ENCODE measurements at places on chromosomes 6 and 20.

- DNase-seq, result no peak
Observed at GRCh38 chr20:17873410-17874270, 95.0 kb downstream of the SNX5 start.

- no peak for DNase-seq
Observed at GRCh38 chr6:168289571-168289962, 30.0 kb downstream of the DACT2 start.

DNA sequence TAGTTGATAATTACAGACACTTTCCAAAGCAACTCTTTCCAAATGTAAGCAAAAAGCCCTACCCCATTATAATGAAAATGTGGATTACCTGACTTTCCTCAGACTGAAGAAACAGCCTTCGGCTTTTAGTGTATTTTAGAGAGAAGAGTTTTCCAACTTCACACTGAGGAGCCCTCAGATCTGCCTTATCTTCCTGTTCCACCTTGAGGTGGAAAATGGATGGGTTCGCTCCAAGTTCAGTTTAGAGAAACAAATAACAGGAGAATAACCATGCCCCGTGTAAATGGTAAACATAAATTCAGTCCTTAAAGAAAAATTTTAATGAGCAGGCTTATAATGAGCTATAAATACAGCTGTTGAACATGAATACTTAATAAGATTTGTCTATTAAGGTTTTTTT is 21.1 kb upstream of the MTHFD1L start:
- no peak for DNase-seq

DNA sequence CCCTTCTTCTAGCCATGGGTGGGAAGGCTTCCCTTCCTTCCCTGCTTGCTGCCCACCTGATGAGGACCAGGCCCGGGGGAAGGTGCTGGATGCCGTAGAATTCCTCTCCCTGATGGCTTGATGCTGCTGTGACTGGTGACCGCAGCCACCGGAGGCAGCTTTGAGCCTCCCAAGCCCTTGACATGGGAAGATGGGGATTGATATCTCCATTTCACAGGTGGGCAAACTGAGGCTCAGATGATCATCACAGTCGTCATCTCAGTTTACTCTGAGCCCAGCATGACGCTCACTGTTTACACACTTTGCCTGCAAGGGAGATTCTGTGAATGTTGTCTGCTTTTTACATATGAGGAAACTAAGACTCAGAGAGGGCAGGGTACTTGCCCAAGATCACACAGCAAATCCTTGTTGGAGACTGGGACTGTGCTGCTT is 43.9 kb downstream of the SRC start:
- no peak for DNase-seq

GRCh38 chr6:159951772-159952171 is 17.1 kb upstream of the IGF2R start:
- no peak for DNase-seq

GRCh38 chr6:150315626-150316025 is 53.2 kb upstream of the IYD start:
- DNase-seq, result no peak

- no peak for DNase-seq
Observed at GRCh38 chr6:157287247-157287850, 36.0 kb downstream of the TMEM242 start.

GRCh38 chr6:98529364-98529763 is 305.0 kb upstream of the POU3F2 start:
- DNase-seq, result no peak

All from activated T-cell treated with anti-CD3 and anti-CD28 coated beads for 1 hour (primary cell).